A549 treated with RU486 at 1 μM for 4 hours (cell line): ENCODE measurements at places on chromosomes 7 and 10. TPM values are rescaled to one million over a fixed set of nuclear protein-coding genes. Genes with fewer than 3 reads are reported as not detected.

Gene DGKB
- not detected in 5 replicates for total RNA-seq

Gene TAS2R3
- not detected in 5 replicates for total RNA-seq

Gene HMX3
- 0.12 TPM in 1 of 5 replicates, not detected in the others for total RNA-seq

Gene KAZALD1
- total RNA-seq: 1.9 to 3.1 TPM (median 2.6 TPM) in 5 replicates

Gene WDFY4
- not detected in 5 replicates for total RNA-seq
